ENCODE measurements at places on chromosomes 12 and 14.

DNA sequence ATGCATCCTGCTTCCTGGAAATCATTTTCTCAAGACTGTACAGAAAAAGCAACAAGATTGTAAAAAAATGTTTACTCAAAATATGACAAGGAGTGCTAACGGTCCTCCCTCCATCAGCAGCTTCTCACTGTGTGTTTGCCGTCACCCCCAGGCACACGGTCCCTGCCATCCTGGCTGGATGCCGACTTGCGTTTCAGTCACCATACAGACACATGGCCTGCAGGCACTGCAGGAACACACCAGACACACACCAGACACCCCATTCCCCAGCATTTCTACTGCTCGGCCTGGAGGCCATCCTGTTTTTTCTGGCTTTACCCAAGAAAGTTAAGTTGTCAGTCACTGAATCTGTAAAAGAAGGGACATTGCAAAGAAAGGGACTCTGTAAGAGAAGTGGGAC is 10.8 kb downstream of the KCNK10 start:
- DNase-seq: no peak

GRCh38 chr12:38633511-38633910 is 271.9 kb downstream of the CPNE8 start:
- DNase-seq: no peak

DNA sequence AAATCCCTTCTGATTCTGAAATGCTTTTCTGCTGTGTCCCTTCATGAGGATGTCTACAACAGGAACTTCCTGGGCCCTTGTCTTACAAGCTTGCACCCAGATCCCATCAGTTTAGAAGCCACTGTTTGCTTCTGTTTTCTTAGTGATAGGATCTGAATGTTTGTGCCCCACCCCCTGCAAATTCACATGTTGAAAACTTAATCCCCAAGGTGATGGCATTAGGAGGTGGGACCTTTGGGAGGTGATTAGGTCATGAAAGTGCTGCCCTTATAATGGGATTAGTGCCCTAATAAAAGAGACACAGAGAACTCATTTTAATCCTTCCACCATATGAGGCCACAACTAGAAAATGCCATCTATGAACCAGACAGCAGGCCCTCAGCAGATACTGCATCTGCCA is 36.0 kb upstream of the GNPNAT1 start:
- no peak for DNase-seq

DNA sequence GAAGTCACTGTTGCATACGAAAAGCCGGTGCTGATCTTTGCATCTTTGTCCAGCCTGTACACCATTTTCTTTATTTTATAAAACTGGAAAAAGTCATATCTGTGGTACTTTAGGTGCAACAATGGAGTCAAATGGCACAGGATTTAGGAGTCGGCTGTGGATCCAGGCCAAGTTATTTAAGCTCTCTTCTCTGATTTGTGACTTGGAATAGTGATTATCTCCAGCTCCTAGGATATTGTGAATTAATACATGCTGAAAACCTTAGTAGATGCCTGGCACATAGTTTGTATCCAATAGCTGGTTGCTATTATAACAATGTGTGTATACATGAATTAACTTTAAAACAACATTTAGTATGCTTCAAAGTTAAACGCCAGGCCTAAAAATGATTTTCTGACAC is 6.2 kb upstream of the CCER1 start:
- DNase-seq: no peak

GRCh38 chr12:48686615-48687334 is 4.7 kb upstream of the KANSL2 start:
- no peak for DNase-seq
